ENCODE measurements at places on chromosomes 3 and 15. TPM values are rescaled to one million over a fixed set of nuclear protein-coding genes. Genes with fewer than 3 reads are reported as not detected.
A peak's percentile ranks its signal among the peaks of the same experiment; 100 is the strongest.

The ECE2 gene
- polyA plus RNA-seq = not detected

The TMA7 gene
- 187 TPM for polyA plus RNA-seq

The ISLR gene
- polyA plus RNA-seq = 152 TPM

The PDE12 gene
- 8.2 TPM for polyA plus RNA-seq

The ROBO2 gene
- 2.9 TPM for polyA plus RNA-seq

The RTP3 gene
- polyA plus RNA-seq = 0.25 TPM

The MKRN3 gene
- 2.4 TPM for polyA plus RNA-seq

The NR2C2 gene
- polyA plus RNA-seq = 37.2 TPM

The ERICH6 gene
- polyA plus RNA-seq = 0.23 TPM

DNA sequence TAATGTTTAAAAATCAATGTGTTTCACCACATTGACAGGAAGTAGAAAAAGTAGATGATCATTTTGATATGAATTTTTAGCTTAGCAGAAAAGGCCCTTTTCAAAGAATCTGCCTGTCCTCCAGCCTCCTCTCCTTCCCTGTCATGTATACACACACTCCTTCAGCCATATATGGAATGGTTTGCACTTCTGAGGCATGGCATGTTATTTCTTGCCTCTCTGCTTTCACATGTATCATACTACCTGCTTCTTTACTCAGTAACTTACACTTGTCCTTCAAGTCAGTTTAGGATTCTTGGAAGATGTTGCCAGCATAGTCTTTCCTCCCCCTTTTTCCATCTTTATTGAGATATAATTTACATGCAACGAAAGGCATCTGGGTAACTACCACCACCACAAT is 79.0 kb downstream of the REC114 start:
- DNase-seq = no peak

DNA sequence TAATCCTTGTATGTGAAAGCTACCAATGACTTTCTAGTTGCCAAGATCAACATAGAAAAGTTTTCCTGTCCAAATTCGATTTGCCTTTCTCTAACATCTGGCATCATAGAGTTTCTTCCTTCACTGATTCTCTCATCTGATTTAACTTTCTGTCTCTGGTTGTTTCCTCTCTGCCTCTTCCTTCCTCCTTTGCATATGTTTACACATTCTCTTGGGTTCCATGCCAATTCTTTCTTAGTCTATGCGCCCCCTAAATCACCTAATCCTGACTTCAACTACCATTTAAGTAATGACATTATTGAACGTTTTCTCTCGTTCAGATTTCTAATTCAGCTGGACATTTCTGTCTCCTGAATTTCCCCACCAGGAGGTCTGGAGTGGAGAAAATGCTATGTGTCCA is 561.9 kb upstream of the TGFBR2 start:
- DNase-seq = no peak

- DNase-seq = no peak
Observed at GRCh38 chr3:187243933-187244524, 46.7 kb downstream of the RTP1 start.

DNA sequence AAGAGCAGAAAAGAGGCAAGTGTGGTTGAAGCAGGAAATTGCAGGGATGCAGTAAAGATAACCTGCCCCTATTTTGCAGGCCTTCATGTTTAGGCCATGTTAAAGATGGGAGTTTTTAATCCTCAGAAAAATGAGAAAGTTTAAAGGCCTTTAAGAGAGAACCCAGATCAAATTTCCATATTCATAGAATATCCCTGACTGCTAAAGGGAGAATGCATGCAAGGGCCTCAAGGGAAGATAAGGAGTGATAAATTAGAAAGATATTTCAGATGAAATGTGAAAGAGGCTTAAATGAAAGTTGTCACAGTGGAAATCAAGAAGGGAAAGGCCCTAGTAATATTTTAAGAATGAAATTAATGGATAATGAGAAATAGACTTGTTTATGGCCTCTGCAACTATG is 292.1 kb downstream of the SATB1 start:
- DNase-seq = no peak

GRCh38 chr15:26376243-26376642 is 396.6 kb downstream of the GABRB3 start:
- no peak for DNase-seq

DNA sequence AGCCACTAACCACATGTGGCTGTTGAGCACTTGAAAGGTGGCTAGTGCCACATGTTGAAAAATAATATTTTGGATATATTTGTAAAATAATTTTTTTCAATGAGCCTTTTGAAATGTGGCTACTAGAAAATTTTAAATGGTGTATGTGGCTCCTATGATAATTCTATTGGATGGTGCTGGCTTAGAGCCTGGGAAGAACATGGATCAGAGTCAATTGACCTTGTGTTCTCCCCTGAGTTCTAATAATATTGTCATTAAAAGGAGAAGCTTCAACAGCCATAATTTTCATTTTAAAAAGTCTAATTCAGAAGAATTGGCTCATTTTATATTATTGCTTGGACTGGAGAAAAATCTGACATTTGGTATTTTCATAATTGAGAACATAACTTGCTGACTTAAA is 167.3 kb downstream of the LPP start:
- DNase-seq = no peak

- no peak for DNase-seq
Observed at GRCh38 chr3:136151219-136151618, 44.9 kb downstream of the MSL2 start.

DNA sequence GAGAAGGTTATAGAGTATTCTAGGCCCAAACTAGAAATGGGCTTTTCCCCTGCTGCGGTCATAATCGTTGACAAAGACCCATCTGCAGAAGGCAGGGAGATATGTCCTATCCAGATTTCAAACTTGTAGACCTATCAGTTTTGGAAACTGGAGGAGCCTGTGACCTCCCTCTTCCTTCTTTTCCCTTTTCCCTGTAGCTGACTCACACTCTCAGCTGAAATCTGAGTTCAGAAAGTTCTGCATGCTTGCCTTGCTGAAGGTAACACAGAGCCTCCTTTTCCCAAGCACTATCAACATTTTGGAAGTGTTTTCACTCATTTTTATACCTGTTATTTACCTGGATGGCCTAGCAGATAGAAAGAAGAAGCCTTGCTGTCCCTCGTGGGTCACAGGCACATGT is 59.1 kb upstream of the PSMD6 start:
- no peak for DNase-seq

DNA sequence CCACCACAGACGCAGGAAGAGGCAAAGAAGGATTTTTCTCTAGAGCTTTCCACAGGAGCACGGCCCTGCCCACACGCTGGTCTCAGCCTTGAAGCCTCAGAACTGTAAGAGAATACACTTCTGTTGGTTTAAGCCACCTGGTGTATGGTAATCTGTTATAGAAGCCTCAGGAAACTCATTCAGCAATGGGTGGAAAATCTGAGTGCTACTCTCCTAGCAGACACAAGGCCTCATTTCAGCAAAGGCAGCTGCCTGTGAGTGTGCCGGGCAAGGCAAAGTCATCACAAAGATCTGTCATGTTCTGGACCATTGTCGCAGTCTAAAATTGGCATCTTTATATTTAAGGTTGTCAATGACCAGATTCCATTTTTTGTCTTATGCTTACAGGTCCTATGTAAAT is 31.0 kb downstream of the ATP10A start:
- peak; percentile 60 for DNase-seq

GRCh38 chr3:133197619-133198018 is 159.4 kb downstream of the TMEM108 start:
- DNase-seq = no peak

DNA sequence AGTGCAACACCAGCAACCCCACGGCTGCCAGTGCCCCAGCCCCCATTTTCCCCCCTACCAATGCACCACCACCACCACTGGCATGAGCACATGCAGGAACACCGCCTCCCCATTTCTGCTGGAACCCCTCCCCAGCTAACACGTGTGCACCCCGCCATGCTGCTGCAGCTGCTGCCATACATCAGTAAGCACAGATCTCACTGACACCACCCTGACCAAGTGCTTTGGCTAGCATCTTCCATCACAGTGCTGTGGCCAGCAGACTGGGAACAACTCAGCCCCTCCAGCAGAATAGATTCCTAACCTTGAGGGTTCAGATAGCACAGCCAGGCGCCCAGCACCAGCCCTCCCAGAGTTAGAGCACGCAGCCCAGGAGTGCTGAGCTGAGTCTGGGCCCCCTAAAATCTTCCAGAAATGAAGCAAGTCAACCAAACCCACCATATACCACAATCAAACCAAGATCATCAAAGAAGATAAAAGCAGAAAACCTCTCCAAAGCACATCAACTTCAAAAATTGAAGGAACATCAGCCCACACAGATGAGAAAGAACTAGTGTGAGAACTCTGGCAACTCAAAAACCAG is 81.2 kb upstream of the CDV3 start:
- DNase-seq = no peak

DNA sequence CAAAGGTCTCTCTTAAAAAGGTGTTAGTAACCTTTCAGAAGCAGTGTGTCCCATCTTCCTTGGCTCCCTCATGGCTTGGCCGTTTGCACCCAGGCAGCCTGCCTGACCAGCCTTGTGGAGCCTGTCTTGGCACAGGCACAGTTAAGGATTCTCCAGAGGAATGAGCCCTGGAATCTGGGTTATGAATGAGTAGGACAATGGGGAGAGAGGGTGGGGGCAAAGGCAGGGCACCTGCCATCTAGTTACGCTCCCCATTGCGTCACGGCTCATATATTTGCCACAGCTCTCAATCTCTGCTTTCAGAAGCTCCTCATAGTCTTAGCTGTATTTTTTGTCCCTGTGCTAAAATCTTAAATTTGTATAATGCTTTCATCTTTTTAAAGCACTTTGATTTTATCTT is 50.6 kb downstream of the WDR76 start:
- no peak for DNase-seq

DNA sequence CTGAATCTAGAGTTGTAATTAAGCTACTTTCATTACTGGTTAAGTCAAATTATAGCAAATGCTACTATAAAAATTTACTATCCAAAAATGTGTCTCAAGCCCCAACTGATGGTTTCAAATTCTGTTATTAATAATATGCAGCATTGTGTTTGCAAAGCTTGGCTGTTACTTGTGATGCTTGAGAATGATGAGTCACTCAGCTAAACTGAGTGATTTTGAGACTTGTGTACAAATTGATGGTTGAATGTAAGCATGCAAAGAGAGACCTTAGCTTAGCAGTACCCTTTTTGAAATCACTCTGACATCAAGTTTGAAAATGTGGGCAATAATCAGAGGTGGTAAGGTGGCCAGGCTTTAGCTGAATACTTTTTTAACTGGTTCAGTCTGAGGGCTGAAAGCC is 27.6 kb downstream of the OPA1 start:
- DNase-seq = no peak
